Heart right ventricle (tissue), 16 donors: ENCODE measurements at places on chromosomes 3 and 15. TPM values are rescaled to one million over a fixed set of nuclear protein-coding genes. Genes with fewer than 3 reads are reported as not detected.

DNA sequence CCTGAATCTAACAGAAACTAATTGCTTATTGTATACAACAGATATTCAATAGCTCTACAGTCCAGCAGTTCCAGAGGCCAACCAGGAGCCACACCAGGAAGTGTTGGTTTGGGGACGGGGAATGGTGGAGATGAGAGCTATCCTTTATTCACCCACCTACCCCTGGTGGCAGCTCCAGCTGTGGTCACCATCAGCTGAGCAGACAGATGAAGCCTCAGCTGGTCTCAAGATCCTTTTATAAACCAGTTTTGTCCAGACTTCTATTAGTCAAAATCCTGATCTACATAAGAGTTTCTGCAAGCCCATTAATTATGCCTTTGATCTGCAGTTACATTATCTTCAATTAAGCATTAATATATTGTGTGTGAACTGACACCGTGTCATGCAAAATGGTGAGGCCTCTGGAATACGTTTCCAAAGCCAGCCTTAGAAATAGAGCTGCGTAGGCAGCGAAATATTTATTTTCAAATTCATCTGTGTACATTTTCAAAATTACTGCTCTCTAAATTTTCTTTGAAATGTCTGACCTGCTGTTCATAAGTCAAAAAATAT is 488.8 kb downstream of the FOXP1 start:
- no peak overlapping the region for H3K4me3 ChIP-seq
- no peak for DNase-seq
- no peaks in the 10 kb centered on the region for H3K36me3 ChIP-seq
- no peak overlapping the region for H3K27ac ChIP-seq
- no peaks in the 10 kb centered on the region for H3K27me3 ChIP-seq
- H3K4me1 ChIP-seq, result no peaks in the 10 kb centered on the region

DNA sequence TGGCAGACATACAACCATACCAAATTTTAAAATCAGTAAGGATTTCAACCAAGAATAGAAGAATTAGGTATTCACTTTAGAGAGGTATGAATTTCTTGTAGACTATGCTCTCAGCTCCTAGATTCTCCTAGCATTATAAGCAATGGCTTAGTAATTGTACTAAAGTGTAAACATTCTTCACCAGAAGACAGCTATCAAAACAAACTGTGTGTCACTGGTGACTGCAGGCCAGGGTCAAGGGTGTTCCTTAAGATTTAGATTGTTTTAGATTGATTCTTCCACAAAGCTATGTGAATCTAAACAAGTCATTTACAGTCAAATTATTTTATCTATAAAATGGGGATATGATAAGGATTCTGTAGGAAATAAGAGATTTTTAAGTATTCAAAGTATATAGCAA is 23.1 kb upstream of the GP5 start:
- H3K27me3 ChIP-seq, result no peaks in the 10 kb centered on the region
- no peaks in the 10 kb centered on the region for H3K4me1 ChIP-seq
- no peak overlapping the region for H3K27ac ChIP-seq

DNA sequence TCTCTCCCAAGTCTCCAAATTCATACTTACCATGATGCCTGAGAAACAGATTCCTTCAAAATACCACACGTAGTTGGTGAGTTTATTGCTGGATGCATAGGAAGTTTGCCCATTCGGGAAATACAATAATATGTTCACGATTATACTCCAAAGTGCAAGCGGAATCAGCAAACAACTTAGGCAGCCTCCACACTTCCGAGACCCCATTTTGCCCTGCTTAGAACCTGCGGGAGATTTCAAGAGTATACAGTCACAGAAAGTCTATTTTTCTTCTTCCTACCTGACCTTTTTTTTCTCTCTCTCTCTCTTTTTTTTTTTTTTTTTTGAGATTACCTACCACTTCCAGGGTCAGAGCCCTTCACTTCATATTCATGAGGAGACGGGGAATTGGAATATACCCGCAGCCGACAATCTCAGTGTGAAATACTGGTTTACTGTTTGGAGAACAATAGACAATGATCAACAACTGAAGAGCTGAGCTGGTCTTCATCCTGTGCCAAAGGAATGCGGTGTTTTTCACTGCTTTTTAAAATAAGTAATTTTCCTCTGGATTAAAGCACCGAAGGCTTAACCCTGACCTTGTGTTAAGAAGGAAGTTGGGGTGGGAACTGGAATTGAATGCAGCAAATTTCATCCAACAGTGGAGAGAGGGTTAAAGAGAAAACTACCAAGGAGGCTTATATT is at the start of gene TM4SF18:
TSS of gene TM4SF18 (minus strand) at position 461 of the 684 bp plus-strand sequence. CDS start at position 207, 254 bp downstream.
- peak within 1 kb of the TSS; percentile 71 for H3K27ac ChIP-seq
- no peaks in the 10 kb centered on the region for H3K36me3 ChIP-seq
- DNase-seq, result no peak
- peaks cover 16% of the 10 kb centered on the region for H3K4me1 ChIP-seq
- H3K4me3 ChIP-seq, result peak within 1 kb of the TSS; percentile 8
- no peaks in the 10 kb centered on the region for H3K27me3 ChIP-seq

GRCh38 chr3:170274641-170275040 is 52.4 kb downstream of the PRKCI start:
- no peak for DNase-seq
- H3K36me3 ChIP-seq, result peaks cover 7% of the 10 kb centered on the region
- H3K27me3 ChIP-seq, result no peaks in the 10 kb centered on the region

DNA sequence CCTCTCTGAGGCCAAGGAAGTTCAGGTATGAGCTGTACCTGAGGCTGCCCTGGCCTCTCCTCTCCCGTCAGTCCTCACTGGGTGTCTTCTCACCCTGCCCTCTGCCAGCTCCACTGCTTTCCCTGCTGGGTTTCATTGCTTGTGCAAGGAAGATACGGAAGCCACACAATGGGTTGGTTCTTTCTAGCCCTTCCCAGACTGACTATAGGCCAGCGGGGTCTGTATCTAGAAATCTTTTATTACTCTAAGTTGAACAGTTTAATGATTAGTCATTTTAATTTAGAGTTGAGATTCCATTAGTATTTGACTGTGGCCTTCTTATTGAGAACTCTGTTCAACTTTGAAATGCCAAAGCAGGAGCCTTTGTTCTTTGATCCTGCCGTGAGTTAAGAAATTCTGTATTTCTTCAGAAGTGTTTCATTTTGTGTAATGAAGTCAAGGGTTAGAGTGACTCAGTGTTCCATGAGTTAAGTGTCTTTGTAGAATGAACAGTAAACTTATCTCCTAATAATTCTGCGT is 16.2 kb downstream of the C3orf62 start:
- no peak overlapping the region for H3K4me3 ChIP-seq
- no peaks in the 10 kb centered on the region for H3K36me3 ChIP-seq
- no peaks in the 10 kb centered on the region for H3K27me3 ChIP-seq

- no peaks in the 10 kb centered on the region for H3K4me1 ChIP-seq
- H3K36me3 ChIP-seq, result no peaks in the 10 kb centered on the region
- H3K27ac ChIP-seq, result no peak overlapping the region
- DNase-seq, result no peak
These were observed 1360.9 kb upstream of the ALCAM start for GRCh38 chr3:104005815-104006214.

GRCh38 chr3:113255854-113256615 is 44.7 kb downstream of the BOC start:
- H3K27ac ChIP-seq, result peak overlapping the region; percentile 26
- no peak for DNase-seq
- H3K36me3 ChIP-seq, result peaks cover 9% of the 10 kb centered on the region
- no peak overlapping the region for H3K4me3 ChIP-seq
- no peaks in the 10 kb centered on the region for H3K4me1 ChIP-seq

- peaks cover 29% of the 10 kb centered on the region for H3K4me1 ChIP-seq
- H3K27ac ChIP-seq, result peak overlapping the region; percentile 59
- H3K36me3 ChIP-seq, result no peaks in the 10 kb centered on the region
- H3K27me3 ChIP-seq, result no peaks in the 10 kb centered on the region
- peak overlapping the region; percentile 52 for H3K4me3 ChIP-seq
These were observed 26.9 kb downstream of the BMF start for GRCh38 chr15:40081691-40082194.

DNA sequence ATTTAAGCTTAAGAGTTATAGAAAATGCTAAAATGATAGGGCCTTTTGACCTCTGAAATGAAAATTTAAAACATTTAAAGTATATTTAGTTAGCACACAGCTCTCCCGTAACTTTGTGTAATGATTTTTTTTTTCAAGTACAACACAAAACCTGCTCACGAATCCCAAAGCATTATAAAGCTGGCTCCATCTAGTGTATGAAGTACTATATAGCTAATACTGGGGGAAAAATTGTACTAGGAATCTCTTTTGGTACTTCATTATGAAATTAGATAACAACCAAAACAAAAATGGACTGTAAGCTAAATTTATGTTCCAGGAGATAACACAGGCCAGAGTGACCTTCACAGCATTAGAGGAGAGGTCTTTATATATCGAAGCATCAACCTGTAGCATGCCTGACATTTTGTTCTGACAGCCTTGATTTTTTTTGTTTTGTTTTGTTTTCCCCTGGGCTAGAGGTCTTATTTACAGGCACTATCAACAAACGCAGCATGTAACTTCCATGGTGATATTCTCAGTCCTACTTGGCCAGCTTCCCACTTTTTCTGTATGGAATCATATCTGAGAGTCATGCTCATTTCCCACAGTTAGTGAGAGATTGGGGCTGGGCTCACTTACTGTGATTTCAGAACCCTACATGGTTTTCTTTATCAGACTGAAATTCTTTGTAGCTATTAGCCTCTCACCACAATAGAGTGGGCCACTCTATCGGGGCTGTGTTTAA is 116.3 kb downstream of the MITF start:
- no peaks in the 10 kb centered on the region for H3K27me3 ChIP-seq
- peak overlapping the region; percentile 61 for H3K27ac ChIP-seq

DNA sequence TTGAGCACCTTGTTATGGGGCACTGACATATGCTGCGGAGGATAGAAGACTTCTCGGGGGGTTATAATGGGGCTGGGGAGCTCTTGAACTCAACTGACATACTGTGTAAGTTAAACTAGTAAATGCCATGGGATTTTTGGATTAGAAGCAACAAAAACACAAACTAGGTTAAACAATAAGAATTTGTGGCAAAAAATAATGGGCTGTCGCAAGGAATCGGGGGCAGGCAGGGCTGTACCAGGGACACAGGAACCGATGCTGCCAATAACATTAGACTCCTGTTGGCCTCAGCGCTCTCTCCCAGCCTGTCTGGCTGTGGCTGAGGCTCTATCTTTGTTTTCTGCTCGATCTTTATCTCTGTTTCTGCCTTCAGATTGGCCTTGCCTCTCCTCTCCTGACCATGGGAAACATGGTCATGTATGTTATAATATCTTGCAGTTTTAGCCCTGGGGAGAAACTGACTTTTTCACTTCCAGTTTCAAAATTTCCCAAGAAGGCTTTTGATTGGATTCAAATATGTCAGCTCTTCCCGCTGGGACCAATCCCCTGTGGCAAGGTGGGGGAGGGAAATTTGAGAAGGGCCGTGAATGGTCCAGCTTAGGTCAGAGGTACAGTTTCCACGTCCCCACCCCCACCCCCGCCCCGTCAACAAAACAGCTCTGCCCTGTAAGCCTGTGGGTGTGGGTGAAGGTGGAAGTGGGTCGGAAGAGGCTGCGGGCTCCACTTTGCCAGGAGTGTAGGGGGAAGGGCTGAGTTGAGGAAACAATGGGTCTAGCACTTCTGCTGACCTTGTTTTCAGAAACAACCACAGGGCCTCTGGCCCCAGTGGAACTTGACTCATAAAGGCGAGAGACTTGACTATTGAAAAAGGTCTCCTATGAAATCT is 161.1 kb upstream of the TBL1XR1 start:
- H3K27ac ChIP-seq, result peak overlapping the region; percentile 64
- DNase-seq, result peak; percentile 87
- H3K4me1 ChIP-seq, result peaks cover 55% of the 10 kb centered on the region
- H3K4me3 ChIP-seq, result peak overlapping the region; percentile 11
- no peaks in the 10 kb centered on the region for H3K27me3 ChIP-seq

DNA sequence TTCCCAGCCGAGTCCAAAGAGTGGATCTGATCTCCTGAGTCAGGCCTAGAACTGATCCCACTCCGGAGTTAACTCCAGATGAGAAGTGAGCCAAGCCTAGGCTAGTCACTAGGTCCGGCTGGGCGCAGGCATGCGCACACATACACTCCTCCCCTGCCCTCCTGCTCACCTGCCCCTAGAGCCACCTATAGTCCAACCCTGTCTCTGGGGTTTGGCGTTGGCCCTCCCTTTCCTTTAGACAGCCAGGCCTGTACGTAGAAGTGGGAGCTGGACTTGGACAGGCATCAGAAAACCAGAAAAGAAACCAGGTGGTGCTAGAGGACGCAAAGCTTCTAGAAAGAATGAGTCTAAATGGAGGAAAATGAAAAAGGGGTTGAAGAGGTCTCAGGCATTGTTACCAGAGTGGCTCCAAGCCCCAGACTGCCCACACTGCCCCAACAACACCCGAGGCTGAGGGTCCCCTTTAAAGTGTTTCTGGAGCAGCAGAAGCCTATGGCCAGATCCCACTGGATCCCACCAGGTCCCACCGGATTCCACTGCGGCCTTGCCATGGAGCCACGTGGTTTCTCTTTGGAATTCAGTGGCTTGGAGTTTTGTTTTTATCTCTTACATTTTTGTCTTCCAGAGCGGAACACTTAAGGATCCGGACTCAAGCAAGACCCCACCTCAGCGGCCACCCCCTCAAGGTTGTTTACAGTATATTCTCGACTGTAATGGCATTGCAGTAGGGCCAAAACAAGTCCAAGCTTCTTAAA is 24.2 kb upstream of the TIMP4 start:
- DNase-seq, result no peak
- H3K27me3 ChIP-seq, result no peaks in the 10 kb centered on the region
- H3K36me3 ChIP-seq, result no peaks in the 10 kb centered on the region

- no peak for DNase-seq
- H3K27ac ChIP-seq, result no peak overlapping the region
- H3K27me3 ChIP-seq, result no peaks in the 10 kb centered on the region
- H3K36me3 ChIP-seq, result no peaks in the 10 kb centered on the region
- H3K4me3 ChIP-seq, result no peak overlapping the region
- H3K4me1 ChIP-seq, result no peaks in the 10 kb centered on the region
These were observed 885.5 kb downstream of the ROBO1 start for GRCh38 chr3:78882251-78882650.

GRCh38 chr15:63758341-63758740 is 75.4 kb downstream of the HERC1 start:
- peaks cover 46% of the 10 kb centered on the region for H3K36me3 ChIP-seq
- H3K4me3 ChIP-seq, result no peak overlapping the region
- DNase-seq, result no peak
- H3K4me1 ChIP-seq, result no peaks in the 10 kb centered on the region
- no peaks in the 10 kb centered on the region for H3K27me3 ChIP-seq

GRCh38 chr3:141353652-141354495 is 14.4 kb upstream of the ZBTB38 start:
- no peaks in the 10 kb centered on the region for H3K36me3 ChIP-seq
- H3K27me3 ChIP-seq, result no peaks in the 10 kb centered on the region
- no peak overlapping the region for H3K4me3 ChIP-seq
- no peaks in the 10 kb centered on the region for H3K4me1 ChIP-seq
- no peak overlapping the region for H3K27ac ChIP-seq
- no peak for DNase-seq

GRCh38 chr3:14950274-14950673 is 2.9 kb downstream of the NR2C2 start:
- no peaks in the 10 kb centered on the region for H3K27me3 ChIP-seq
- peaks cover 34% of the 10 kb centered on the region for H3K4me1 ChIP-seq
- no peak overlapping the region for H3K4me3 ChIP-seq
- no peaks in the 10 kb centered on the region for H3K36me3 ChIP-seq

- no peak overlapping the region for H3K4me3 ChIP-seq
- DNase-seq, result no peak
- H3K4me1 ChIP-seq, result peaks cover 29% of the 10 kb centered on the region
These were observed 21.4 kb downstream of the IRAK2 start for GRCh38 chr3:10185804-10186762.

The SLCO2A1 gene
- total RNA-seq, result 11.1 TPM

The HTR3D gene
- total RNA-seq, result not detected

The INSYN1 gene
- total RNA-seq, result 56.4 TPM

The FOXL2 gene
- total RNA-seq, result not detected

The SEMA3F gene
- total RNA-seq, result 5.1 TPM

The SLC24A5 gene
- total RNA-seq, result not detected

The XCR1 gene
- 0.09 TPM for total RNA-seq

The PARP15 gene
- 0.74 TPM for total RNA-seq

The BNC1 gene
- 0.53 TPM for total RNA-seq

The TEX9 gene
- 1.5 TPM for total RNA-seq

The COMMD4 gene
- total RNA-seq, result 45.6 TPM

The EFHB gene
- total RNA-seq, result 0.57 TPM

The CPN2 gene
- total RNA-seq, result 4.5 TPM

The IFRD2 gene
- total RNA-seq, result 68.3 TPM
